RPMI7951 (cell line): ENCODE measurements at places on chromosomes 11 and 22.
A peak's percentile ranks its signal among the peaks of the same experiment; 100 is the strongest.

DNA sequence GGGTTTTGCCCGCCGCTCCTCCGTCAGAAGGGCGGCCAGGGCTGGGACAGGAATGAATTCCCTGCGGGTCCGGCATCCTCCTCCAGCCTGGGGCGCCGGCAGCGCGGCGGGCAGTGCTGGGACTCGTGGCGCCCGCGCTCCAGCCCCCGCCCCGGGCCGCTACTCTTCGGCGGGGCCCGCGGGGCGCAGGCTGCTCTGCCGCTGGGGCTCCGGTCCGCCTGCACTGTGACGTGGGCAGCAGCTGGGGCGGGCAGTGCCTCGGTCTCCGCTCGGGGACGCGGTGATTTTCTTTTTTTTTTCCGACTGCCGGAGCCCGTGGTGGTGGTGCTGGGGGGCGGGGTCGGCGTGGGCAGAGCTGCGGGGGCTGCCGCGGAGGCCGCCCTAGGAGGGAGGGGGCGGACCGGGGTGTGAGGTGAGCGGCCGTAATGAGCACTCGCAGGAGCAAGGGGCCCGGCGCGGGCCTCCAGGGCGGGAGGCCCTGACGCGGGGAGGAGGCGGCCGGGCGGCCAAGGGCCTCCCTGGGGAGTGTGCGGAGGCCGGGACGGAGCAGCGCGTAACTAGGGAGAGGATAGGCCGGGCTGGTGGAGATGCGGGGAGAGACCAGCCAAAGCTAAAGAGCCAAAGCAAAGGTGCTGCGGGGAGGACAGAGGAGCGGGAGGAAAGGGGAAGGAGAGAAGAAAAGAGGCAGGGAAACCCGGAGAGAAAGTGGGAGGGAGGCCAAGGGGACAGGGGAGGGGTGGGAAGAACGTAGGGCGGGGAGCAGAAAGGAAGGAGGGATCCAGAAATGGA, 73.3 kb upstream of the ZBED5 start:
- DNase-seq, result peak; percentile 82

- no peak for DNase-seq
These were observed 18.8 kb downstream of the RTN4RL2 start for GRCh38 chr11:57479021-57479663.

GRCh38 chr11:133115099-133115498, 417.2 kb downstream of the OPCML start:
- DNase-seq, result no peak

- peak; percentile 52 for DNase-seq
These were observed 7.0 kb downstream of the FADD start for GRCh38 chr11:70210051-70210501.
